ENCODE measurements at places on chromosomes 12 and 14.

DNA sequence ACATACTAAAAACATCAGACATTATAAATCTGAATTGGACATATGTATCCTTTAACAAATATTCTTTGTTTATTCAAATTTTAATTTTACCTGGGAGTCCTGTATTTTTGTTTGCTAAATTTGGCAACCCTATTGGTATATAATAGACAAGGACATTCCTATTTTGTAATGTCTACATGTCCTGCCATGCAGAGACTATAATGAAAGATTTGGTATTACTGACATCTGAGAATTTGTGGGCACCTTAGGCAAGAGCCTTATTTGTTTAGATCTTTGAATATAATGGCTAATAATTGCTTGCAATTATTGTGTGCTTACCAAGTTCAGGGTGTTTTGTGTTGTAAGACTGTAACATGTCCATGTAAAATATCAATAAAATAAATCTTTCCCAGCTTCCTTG is 334.4 kb downstream of the KCNH5 start:
- DNase-seq: no peak

- DNase-seq: no peak
These were observed 119.5 kb upstream of the WSCD2 start for GRCh38 chr12:108009442-108010070.

DNA sequence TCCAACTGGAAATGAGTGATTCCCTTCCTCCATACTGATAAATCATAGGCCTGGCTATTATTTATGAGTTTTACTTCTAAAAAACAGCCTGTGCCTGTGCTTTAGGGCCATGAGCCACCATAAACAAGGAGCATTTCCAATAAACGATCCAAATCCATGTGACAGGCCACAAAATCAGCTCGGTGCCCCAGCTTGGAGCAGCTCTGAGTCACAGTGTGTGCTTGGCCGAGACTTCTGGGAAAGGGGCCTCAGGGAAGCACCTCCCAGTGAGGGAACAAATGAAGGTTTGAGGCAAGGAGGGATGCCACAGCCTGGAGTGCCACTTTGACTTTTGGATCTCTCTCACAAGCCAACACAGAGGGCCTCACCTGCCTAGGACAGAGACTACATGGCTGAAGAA is 190.4 kb downstream of the NTF3 start:
- no peak for DNase-seq

DNA sequence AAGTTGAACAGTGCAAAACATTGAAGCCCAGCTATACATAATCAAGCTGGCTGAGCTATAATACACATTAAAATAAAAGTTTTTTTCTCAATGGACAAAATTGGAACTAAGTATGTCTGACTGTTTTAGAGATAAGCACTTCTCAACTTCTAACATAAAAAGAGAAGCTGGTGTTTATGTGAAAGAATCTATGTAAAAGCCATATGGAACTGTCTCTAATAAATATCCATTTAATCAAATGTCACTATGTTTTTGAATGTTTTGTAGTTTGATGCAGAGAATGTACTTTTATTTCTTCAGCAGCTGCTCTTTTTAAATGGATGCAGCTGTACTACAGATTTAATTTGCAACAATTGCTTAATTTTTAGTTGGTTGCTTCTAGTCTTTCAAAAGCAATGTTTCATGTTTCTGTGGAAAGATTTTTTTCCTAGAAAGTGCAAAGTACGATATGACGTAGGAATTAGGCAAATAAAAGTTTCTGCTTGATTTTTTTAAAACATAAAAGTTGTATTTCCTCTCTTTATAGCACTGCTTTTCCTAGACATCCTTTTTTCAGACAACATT is 114.2 kb downstream of the PDE3A start:
- DNase-seq: no peak

DNA sequence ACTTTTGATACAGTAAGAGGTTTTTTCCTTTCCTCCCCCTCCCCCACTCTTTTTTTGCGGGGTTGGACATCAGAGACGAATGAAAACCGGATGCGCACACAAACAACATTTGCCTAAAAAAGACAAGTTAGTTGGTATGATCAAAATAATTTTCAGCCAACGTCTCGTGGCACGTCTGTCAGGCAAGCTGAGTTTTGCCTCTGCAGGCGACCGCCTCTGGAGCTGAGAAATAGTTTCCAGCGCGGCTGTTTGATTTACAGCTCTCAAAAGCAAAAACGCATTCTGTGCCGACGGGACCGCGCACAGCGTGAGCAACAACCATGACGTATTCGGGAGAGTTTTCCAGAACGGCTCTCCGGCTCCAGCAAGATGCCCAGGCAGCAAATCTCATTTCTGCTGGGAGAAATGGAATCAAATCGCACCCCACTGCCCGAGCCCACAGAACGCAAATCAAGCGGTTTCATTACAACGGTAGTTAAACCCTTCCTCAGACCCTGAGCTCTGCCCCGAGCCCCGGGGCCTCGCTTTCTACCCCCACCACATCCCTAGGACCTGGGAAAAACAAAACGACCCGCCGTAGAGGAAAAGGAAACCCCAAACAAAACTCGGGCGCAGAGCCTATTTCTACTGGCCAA is 14.2 kb upstream of the CALM1 start:
- peak; percentile 50 for DNase-seq

DNA sequence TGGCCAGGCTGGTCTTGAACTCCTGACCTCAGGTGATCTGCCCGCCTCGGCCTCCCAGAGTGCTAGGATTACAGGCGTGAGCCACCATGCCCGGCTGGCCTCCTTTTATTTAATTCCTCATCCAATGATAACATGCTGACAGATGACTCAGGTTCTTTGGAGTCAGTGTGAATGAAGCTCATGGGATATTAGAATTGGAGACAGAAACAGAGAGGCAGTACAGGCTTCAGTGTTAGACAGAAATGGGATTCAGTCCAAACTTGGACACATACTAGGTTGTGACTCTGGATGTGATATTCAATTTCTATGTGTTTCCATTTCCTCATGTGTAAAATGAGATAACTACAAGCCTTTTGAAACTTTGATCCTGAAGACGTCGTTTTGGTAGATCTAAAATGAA is 47.3 kb downstream of the PDE3A start:
- no peak for DNase-seq

All from stimulated activated CD8-positive, alpha-beta memory T cell treated with anti-CD3 and anti-CD28 coated beads, Interleukin-15, amount 100 ng/mL, for 48 hours (primary cell).